ENCODE measurements at places on chromosomes 16 and 17.

DNA sequence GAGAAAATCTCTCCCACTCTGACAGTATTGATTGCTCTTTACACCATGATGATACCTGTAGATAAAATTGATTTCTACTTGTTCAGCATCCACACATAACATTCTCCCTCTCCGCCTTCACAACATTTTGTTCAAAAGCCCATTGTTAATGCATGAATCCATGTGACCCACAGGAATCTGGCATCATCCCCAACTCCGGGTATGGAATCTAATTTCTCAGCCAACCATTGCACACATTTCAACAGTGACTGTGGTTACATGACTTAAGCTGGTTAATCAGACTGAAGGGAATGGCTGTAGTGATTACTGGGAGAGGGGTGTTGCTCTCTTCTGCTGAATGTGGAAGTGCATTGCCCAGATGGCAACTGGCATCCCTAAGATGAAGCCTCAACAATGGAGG, 161.4 kb upstream of the C16orf82 start:
- no peak for DNase-seq

GRCh38 chr17:7216242-7217112, 3.2 kb downstream of the DLG4 start:
- no peak for DNase-seq

DNA sequence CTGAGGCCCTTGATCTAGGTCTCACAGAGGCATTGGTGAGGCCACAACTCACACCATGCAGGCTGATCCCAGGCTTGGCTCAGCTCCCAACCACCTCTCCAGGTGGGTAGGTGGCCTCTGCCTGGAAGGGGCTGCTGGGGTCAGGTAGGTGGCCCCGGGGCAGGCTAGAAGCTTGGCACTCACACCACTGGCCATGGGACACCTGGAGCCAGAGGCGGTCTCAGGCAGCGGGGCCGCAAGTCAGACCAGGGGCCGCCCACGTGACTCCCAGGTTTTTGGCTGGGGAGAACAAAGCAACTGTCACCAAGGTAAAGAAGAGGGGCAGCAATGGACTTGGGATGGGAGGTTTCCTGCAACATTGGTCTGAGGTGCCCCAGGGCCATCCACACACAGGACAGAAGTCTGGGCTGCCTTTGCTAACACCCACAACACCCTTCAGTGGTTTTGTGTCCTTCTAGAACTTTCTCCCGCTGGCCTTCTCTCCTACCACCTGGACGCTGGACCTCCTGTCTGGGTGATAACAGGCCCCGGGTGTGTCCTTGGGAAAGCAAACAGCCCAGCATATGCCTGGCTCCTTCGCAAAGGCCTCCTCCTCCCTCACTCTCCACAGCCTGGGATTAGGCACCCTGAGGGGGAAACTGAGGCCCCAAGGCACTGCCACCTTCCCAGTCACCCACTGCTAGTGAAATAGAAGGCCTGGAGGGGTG, 16.4 kb downstream of the C16orf74 start:
- no peak for DNase-seq

GRCh38 chr17:78140169-78141051, 5.8 kb upstream of the C17orf99 start:
- DNase-seq: peak; percentile 98

GRCh38 chr17:73896966-73897365, 252.7 kb upstream of the SDK2 start:
- no peak for DNase-seq

DNA sequence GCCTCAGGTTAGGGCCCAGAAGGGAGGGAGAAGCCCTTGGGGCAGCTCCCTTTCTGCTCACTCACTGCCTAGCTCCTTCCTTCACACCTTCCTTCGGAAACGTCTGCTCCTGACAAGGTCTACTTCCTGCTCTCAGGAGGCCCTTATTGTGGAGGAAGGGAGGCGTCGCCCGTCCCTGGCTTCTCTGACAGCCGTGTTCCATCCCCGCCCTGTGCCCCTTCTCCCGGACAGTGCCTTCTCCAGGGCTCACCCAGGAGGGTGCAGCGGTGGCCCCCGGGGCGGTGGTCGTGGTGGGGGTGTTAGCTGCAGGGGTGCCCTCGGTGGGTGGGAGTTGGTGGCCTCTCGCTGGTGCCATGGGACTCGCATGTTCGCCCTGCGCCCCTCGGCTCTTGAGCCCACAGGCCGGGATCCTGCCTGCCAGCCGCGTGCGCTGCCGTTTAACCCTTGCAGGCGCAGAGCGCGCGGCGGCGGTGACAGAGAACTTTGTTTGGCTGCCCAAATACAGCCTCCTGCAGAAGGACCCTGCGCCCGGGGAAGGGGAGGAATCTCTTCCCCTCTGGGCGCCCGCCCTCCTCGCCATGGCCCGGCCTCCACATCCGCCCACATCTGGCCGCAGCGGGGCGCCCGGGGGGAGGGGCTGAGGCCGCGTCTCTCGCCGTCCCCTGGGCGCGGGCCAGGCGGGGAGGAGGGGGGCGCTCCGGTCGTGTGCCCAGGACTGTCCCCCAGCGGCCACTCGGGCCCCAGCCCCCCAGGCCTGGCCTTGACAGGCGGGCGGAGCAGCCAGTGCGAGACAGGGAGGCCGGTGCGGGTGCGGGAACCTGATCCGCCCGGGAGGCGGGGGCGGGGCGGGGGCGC, 231.9 kb downstream of the SEC14L1 start:
- DNase-seq: peak; percentile 67

GRCh38 chr17:42347198-42347597, 41.0 kb downstream of the STAT3 start:
- no peak for DNase-seq

DNA sequence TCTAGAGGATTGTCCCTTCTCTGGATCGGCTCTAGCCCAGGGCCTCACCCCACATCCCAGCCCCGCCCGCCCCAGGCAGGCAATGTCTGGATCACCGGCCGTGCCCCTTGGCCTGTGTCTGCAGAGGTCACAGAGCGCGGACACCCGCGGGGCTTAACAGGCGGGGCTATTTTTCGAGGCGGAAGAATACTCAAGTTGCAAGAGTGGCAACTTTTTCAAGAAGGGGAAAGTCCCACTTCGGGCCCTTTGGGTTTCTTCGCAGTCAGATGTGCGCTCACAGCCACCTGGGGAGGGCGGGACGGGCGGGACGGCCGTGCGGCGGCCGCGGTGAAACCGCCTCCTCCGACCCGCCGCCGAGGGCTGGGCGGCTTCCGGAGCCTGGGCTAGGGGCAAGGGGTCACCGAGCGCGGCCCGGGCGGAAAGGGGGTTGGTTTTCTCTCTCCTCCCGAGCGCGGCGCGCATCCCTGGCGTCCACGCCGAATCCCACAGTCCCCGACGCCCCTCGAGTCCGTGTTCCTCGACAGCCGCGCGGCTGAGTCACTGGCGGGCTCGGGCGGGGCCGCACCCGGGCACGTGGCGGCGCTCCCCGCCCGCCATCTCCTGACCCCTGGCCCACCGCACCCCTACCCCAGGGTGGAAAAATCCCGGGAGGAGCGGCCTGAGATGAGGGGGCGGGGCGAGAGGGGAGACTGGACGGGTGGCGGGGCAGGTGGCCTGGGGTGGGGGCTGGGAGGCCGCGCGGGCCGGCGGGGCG, 1.2 kb upstream of the PFN1 start:
- DNase-seq: peak; percentile 77

GRCh38 chr17:41800601-41801373, 11.0 kb downstream of the P3H4 start:
- no peak for DNase-seq

DNA sequence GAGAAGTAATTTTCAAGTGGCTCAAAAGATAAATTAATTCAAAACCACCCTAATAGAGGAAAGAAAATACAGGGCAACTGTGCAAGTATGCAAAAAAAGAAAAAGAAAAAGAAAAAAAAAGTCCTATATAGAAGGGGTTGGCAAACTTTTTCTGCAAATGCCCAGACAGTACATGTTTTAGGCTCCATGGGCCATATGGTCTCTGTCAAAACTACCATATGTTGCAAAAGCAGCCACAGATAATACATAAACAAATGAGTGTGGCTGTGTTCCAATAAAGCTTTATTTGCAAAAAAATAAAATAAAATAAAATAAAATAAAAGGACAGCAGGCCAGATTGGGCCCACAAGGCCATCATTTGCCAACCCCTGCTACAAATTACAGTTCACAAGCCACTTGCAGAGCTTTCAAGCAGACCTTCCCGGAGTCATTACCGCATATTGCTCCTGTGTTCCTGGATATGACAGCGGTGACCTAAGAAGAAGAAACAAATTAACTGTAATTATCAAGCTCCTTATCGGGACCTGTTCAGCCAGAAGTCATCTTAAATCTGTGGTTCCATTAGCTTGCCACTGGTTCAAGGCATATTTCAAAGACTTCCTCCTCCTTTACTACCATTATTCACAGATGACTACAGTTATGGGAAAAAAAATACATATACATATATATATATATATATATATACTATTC, 15.9 kb downstream of the ZC3H7A start:
- DNase-seq: no peak

DNA sequence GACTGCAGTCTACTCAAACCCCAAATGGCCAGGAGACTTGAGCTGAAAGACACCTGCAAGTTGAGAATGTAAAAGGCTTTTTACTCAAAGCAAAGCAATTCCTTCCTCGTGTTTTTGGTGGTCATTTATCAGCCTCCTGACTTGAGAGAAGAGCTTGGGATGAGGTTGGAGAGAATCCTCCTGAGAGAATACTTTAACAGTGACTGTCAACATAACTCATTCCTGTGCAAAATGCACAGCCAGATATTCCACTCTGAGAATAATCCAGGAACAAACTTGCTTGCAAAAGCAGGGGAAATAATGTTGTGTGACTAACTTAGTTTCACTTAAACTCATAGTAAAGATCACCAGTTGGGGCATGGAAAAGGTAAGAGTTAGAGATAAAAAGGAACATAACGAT, 53.4 kb downstream of the SNTB2 start:
- DNase-seq: no peak

DNA sequence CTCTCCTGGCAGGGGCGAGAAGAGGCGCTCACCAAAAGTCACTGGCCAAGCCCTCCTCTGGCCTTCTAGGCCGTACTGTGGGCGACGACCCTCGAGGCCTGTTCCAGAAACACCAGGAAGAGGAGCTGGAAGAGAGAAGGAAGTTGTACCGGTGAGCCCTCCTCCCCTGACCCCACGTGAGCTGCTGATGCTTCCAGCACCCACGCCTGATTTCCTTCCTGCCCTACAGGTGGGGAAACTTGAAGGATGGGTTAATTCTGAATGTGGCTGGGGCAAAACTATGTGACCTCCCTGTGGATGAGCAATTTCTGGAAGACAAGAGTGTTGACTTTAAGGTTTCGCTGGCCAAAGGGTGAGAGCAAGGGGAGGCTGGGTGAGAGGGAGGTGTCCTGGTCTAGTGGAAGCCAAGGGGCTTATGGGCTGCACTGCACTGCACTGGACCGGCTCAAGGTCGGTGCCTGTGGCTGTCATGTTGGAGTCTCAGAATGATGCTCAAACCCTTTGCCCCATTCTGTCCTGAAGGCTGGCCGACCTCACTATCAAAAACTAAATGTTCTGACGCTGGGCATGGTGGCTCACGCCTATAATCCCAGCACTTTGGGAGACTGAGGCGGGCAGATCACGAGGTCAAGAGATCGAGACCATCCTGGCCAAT, 6.2 kb downstream of the C17orf100 start:
- no peak for DNase-seq

- no peak for DNase-seq
These were observed 60.0 kb downstream of the CRISPLD2 start for GRCh38 chr16:84879569-84880487.

DNA sequence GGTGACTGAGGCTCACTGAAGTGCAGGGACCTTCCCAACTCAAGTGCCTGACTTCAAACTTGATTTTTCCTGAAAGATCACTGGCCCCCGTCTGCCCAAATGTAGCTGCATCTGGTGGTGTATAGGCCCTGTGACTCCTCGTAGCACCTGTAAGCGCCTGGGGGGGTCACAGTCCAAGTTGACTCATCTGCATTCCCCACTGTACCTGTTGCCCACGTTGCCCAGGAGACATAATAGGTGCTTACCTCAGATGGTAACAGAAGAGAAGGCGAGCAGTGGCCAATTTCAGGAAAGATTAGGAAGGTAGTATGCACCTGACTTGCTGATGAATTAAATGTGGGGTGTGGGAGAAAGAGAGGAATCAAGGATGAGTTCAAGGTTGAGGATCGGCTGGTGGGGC, 44.1 kb upstream of the EMP2 start:
- no peak for DNase-seq

DNA sequence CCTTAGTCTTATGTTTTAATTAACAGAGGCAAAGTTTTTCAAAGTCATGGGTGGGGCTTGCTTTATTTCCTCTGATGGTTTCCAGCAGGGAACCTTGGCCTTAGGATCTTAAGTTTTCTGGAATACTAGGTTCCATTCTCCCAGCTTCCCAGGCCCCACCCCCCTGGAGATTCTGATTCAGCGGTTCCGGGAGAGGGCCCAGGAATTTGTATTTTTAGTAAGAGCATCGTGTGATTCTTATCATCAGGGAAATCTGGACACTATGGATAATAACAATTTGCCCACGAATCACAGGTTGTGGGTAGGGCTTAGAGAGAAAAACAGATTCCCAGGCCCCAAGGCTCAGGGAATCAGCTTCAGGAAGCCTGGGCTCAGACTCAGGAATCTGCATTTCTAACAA, 263.6 kb downstream of the NTN1 start:
- DNase-seq: no peak

GRCh38 chr16:31421587-31421986, 6.6 kb downstream of the COX6A2 start:
- DNase-seq: no peak

- no peak for DNase-seq
These were observed 53.3 kb downstream of the CES1 start for GRCh38 chr16:55779402-55780094.

DNA sequence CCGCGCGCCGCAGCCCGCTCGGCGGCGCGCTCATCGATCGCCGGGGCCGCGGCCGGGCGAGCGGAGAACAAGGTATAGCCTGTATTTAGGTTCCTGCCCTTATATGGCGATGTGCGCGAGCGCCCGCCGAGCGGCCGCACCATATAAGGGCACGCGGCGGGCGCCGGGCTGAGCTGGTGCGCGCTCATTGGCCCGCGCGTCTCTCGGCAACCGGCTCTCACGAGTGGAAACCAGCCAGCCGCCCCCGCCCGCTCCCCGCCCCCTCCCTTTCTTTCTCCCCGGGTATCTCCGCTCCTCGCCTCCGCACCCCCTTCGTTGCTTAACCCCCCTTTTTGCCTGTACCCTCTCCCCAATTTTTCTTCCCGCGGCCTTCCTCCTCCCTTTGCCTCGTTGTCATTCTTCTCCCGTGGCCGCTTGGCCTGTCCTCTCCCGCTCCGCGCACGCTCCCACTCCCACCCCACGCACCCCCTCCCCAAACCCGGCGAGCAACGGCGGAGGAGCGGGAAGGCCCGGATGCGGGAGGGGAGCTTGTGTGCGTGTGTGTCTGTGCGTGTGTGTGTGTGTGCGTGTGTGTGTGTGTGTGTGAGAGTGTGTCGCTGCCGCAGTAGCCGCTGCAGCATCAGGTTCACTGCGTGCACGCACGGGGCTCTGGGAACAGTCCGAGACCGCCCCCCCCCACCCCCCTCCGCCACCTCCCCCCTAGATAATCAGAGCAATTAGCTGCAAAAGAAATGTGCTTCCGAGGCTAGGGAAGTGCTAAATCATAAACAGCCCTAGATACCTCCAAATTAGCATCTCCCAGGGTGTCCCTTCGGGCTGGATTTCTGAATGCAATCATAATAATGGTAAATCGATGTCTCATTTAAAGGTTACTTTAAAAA, 13.5 kb upstream of the CBX8 start:
- peak; percentile 92 for DNase-seq
